ENCODE measurements at places on chromosomes 2 and 18.
A peak's percentile ranks its signal among the peaks of the same experiment; 100 is the strongest.

GRCh38 chr2:75565472-75566462 lies 5.0 kb upstream of the EVA1A start:
- DNase-seq: no peak

DNA sequence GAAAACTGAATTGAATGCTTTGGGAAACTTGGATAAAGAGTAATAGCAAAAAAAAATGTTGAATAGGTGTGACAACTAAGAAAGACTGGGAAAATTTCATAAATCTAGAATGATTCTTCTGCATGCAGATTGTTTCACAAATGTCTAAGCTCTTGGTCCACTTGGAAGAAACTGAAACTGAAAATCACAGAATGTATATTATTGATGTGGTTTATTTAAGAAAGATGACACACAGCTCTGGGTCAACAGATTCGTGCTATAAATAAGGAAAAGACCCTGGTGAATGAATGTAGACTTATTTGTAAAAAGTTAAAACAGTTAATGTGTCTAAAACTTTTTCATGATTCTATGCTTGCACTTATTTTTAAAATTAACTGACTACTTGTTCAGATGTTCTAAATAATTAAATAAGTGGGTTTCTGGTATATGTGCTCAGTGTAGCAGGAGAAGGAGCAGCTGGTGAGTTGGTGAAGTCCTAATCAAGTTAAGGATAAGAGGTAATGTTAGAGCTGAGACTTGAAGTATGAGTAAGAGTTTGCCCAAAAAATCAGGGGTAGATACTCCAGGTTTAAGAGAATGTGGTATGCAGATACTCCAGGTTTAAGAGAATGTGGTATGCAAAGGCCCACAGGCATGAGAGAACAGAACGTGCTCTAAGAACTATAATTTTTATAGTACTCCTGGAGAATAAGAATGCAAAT lies 24.5 kb downstream of the UGP2 start:
- no peak for DNase-seq

DNA sequence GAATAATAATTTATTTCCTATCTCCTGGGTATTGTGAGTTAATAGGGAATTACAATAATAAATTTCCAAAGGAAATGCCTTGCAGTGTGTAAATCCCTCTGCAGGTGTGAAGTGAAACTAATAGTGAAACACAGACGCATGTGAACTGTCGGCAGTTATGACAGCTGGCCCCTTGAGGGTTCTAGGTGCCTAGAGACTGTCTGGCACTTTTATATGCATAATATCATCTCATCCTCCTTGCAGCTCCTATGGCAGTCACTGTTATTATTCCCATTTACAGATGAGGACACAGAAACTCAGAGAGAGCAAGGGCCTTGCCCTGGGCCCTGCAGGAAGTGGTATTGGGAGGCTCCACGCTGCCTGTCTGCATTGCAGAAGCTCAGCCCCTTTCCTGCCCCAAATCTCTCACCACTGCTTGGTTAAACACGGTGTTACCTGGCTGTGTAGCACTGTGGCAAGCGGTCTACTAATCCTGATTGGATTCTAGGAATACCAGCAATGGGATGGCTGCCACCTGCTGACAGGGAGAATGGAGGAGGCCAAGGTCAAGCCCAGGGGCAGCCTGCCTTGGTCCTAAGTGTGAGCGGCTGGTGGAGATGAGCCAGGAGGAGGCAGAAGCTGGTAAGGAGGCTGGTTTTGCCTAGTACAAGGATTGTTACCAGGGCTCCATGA lies 32.8 kb upstream of the ACKR3 start:
- no peak for DNase-seq

DNA sequence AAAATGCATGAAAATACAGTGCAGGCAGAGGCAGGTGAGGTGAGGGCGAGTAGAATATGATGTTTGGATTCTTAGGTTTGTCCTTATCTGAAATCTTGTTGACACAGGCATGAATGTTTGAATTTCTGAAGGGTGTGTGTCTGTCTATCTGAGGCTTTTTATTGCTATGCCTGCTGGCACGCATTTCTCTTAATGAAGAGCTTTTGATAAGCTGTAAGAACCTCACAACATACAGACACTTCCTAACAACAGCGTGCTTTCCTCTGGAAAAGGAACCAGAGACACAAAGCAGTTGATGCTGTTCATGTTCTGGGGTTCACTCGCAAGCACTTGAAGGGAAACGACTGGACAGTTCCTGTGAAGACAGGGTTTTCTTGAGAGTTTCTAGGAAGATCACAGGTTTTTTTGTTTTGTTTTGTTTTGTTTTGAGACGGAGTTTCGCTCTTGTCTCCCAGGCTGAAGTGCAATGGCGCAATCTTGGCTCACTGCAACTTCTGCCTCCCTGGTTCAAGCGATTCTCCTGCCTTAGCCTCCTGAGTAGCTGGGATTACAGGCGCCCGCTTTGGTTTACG lies 33.3 kb upstream of the CABLES1 start:
- peak; percentile 9 for DNase-seq

GRCh38 chr18:31744321-31745067 lies 16.2 kb downstream of the SLC25A52 start:
- DNase-seq: no peak

GRCh38 chr2:16741498-16741897 lies 75.9 kb upstream of the CYRIA start:
- DNase-seq: no peak

DNA sequence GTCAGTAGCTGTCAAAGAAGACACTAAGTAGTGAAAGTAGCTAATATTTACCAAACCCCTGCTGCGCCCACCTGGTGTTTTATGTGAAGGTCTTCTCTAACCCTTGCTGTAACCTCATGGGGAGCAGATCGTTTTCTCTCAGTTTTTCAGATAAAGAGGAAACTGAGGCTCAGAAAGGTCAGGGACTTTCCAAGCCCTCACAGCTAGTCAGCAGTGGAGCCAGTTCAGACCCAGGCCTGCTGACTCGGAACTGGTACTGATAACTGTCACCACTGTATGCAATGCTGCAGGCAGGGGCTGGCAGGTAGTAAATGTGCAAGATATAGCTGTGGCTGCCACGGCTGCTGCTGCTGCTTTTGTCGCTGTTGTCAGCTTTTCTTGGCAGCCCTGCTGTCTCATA lies 69.1 kb downstream of the LRRFIP1 start:
- DNase-seq: no peak

DNA sequence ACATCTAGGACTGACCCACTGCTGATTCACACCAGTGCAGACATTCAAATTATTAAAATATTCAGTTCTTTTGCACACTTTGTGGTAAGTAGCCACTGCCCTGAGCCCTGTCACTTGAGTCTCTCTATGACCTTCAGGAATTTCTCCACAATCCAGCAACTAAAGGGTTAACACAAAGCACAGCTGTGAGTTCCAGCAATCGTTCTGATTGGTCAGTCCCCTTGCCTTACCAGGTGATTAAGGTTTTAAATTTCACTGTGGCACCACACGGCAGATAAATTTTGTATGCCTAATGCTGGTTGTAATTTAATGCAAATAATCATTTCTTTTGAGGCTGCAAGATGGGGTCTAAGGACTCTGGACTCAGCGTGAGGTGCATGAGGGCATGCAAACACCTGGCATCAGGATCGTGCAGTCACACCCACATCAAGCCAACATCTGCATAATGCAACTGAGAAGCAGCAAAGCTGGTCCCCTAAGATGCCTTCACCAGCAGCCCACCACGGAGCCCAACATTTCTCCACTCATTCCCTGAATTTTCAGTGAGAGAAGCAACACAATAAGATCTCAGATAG lies 36.6 kb downstream of the SLC14A1 start:
- DNase-seq: no peak

GRCh38 chr2:230312638-230313037 lies 14.4 kb upstream of the SP140L start:
- no peak for DNase-seq

GRCh38 chr18:13393338-13393737 lies 174.8 kb downstream of the LDLRAD4 start:
- no peak for DNase-seq

- DNase-seq: peak; percentile 35
Measured at GRCh38 chr18:62979176-62979575, 263.8 kb downstream of the PHLPP1 start.

DNA sequence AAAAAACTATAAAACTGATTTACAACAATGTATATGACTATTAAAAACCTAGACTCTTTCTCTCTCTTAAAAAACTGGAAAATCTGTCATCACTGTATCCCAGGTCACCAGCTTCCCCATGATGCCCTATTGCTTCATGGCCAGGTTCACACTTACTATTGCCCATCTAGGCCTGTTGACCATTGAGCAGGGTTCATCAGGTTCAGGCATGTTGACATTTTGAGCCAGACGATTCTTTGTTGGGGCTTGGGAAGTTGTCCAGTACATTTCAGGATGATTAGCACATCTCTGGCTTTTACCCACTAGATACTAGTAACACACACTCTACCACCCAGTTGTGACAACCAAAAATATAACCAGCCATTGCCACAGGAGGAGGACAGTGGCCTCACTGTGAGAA lies 26.9 kb upstream of the RAB27B start:
- no peak for DNase-seq

DNA sequence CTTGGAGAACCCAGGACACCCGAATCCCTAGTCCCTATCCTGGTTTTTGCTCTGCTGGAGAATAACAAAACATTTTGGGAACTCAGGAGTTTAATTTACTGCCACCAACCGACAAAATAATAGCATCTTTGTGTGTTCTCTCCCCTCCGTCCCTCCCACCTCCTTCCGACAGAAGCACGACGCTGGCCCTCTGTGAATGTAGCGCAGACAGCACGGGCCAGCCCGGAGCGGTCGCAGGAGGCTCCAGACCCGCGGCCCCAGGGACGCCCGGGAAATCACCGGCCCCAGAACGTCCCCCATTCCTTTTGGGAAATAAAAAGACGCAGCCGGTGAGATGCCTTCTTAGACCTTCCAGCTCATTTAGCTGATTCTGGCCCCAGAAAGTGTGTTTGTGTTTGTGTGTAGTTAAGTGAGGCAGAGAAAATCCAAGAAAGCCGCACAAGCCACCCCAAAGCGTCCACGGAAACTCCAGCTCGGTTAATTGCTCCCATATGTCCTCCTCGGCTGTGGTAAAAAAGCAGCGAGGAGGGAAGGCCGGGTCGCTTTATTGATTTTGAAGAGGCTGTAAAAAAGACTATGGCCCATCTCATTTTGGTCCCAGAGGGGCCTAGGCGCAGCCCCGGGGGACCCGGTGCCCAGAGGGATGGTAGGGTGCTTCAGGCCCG lies 577 bp upstream of the TANC1 start:
- DNase-seq: peak; percentile 73

DNA sequence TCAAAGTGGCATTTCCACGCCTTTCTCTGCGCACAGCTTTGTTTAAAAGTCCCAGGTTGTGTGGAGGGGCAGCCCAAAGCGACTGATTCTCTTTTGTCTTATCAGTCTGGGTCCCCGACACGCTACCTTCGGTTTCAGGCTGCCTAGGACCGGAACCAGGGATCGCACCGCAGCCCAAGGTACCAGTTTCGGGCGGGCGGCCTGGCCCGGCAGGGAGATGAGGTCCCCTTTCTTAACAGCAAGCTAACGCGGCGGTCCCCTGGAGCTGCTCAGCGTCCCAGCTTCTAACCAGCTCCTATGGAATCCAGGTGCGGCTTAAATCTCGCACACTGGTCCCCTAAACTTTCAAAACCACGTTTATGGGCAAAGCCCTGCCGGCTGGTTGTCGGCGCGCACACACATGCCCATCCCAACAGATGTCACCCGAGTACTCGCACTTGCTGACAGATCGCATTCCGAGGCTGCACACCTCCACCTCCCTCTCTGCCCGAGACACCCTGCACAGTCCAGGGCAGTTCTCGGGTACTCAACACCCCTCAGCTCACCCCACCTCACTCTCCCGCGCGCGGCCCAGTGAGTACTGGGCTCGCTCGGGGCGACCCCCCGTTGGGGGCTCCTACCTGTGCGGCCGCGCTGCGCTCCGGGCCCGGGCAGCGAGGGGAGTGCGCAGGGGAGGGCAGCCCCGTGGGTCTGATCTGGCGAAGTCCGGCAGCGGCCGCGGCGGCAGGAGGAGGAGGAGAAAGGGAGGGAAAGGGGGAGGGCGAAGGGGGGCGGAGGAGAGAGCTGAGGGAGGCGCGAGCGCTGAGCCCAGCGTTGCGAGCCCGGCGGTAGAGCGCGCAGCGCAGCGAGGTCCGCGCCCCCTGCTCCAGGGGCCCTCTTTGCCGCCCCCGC lies at the start of gene EFEMP1:
Gene EFEMP1, minus strand, starts transcription at position 692 of the 891 bp plus-strand sequence. CDS start 1,342 bp downstream, outside the sequence.
- DNase-seq: no peak

- DNase-seq: no peak
Measured at GRCh38 chr2:64678771-64679590, 25.3 kb upstream of the SERTAD2 start.
